Dermis blood vessel endothelial cell (primary cell): ENCODE measurements at places on chromosomes 4 and X. TPM values are rescaled to one million over a fixed set of nuclear protein-coding genes. Genes with fewer than 3 reads are reported as not detected.

DNA sequence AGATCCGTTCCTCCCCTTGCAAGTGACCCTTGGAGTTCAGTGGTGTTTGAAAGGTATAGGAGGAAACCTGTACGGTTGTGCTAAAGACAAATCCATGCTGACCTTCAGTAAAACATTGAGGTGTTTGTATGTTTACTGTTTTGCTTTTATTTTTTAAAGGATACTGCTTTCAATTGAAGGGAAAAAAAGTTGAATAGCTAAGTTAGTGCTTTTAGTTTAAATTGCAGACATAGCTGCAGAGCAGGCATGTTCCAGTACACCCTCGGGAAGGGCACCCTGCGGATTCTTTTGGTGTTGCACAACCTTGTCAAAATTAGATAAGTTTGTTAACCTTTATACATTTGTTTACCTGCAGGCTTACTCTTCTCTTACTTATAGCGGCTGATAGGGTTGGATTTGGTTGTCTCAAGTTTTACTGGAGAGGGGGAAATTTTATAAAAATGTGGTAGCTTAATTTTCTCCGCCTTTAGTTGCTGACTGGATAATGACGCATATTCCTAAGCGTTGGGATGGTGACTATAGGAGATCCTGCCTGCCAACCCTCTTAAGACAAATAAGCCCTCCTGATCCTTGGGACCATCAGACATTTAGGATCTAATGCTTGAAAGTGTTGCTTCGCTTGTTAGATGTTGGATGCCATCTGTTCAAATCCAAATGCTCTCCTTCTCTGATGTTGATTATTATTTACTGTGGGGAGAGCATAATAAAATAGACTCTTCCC, 2.0 kb downstream of the RAPGEF2 start:
- peak; percentile 65 for DNase-seq

DNA sequence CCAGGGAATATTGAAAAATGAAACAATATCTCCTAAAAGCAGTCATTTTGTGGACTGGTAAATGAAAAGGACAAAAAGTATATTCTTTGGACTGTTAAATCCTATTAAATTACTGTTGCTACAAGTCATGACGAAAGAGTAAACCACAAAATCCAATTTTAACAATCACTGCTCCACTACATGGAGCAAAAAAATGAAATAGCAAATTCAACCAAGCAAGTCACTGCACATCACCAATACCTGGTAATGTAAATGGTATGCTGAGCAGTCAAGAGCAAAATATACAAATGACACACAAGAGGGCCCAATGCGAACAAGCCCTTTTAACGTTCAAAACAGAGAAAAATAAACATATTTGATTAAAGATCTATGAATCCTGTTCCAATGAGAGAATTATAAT, 126.2 kb downstream of the KLHL13 start:
- no peak for DNase-seq

DNA sequence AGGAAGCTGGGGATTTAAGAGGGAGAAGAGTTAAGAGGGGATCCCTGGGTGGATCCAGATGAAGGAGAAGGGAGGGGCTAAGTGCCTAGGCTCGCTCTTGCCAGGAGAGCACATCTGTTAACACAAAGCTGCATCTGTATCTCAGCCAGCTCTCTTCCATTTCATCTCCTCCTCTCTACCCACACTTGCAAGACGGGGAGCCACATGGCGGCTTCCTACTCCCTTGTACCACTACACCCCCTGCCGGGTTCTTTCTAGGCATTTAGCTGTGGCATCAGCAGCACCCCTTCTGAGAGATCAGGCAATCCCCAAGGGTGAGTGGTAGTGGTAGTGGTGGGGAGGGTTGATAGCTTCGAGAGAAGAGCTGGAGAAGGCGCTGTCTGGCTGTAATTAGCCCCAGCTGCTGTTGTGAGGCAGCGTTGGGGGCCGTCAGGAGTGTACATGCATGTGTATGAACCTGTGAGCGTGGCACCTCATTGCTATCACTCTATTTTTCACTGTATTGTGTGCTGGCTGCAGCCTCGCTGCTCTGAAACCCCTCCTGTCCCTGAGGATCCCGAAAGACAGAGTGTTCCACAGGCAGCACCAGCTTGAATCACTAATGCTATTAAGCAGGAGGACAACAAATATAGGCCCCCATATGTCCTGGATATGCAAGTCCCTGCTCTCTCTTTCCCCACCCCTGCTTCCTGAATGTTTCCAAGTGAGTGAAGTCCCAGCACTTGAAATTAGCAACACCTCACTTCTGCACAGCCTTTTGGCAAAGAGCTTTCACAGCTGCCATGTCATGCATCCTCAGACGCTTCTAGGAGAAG, 73.7 kb downstream of the RTL9 start:
- DNase-seq = no peak

DNA sequence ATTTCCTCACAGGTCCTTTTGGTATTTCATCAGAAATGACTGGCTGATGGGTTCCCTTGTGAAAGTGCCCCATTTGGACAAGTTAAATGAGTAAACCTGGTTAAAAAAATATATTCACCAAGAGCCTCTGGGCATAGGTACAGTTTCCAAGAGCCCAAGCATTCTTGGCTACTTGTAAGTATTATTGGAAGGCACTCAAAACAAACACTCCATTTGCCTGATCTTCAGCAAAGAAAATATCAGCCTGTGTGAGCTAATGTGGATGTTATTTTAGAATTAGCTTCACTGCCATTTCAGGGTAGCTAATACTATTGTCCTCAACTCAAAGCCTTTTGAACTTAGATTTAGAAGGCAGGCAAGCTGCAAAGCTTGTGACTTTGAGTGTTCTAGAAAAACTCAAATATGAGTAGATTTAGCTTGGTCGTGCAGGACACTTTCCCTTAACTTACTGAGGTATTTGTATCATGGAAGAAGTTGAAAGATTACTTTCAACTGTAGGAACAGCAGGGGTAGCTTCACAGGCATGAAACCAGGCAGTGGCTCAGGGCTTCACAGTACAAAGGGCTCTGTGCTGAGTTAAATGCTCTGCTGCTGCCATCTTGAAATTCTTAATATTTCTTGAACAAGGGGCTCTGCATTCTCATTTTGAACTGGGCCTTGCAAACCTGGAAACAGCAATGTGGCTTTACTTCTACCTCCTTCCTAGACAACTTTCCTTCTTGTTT, 177.2 kb downstream of the AMELX start:
- peak; percentile 41 for DNase-seq

- no peak for DNase-seq
Measured at GRCh38 chrX:17453788-17454187, 78.8 kb downstream of the NHS start.

- no peak for DNase-seq
Measured at GRCh38 chrX:15050395-15050794, 177.2 kb downstream of the MOSPD2 start.

GRCh38 chrX:153769865-153770600, 6.0 kb downstream of the PLXNB3 start:
- no peak for DNase-seq

DNA sequence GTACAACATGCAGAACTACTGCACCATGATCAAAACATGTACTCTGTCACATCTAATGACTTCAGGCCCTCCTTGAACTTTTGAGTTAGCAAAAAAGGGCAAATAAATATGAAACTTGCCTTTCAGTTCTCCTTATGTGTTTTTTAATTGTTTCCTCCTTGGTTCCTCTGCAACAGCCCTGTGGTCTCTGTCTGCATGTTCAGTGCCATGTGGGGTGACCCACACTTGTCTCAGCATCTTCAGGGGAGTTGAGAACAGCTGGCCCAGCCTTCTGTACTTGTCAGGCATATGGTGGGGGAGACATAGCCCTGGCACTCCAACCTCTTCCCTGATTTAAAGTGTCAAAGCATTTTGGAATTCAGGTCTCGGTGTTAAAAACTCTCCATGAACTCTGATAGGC, 188.0 kb upstream of the PGRMC2 start:
- DNase-seq = no peak

- no peak for DNase-seq
Measured at GRCh38 chrX:133646719-133647116, 231.4 kb upstream of the GPC4 start.

DNA sequence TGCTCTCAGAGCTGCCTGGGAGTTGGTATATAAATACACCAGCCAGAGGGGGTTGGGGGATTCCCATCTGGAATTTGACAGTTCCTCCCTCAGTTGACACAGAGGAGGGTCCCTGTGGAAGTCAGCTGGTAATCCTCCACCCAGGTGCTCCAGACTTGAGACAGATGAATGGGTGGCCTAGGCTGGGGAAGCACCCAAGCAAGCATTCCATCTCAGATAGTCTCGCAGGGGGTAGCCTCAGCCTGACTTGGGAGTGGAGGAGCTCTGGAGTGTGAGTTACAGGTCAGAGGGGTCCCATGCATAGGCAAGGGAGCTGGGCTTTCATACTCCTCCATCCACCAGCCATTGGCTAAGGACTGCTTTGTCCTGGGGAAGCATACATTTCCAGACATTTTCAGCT, 229.3 kb upstream of the BCOR start:
- DNase-seq = no peak

DNA sequence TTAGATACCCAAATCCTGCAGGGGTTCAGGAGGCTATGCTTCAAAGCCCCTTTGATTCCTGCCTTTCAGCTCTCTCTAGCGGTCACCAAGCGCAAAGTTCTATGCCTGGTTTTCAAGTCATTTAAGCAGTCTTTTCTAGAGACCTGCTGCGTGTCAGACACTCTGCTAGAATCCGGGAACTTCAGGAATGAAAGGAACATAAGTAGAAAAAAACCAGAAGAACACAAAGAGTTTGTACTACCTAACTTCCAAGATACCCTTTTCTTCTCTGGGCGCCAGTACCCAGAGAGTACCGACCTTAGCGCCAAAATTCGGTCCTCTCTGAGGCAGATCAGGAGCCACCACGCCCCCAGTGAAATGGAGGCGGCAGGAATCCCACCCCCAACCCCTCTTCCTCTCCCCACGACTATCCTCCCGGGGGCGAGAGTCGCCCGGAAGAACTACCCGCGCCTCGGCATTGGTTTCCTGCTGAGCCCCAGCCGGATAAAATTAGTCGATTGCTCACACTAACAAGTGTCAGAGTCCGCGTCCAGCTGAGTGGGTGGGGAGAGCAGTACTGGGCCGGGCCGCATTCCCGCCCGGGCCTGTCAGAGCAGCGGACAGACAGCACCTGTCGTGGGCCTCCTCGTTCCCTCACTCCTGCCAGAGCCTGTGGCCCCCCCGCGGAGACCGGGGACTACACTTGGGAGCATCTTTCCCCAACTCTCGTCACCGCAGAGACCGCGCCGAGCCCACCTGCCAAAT, 78.8 kb downstream of the RLIM start:
- peak; percentile 61 for DNase-seq

DNA sequence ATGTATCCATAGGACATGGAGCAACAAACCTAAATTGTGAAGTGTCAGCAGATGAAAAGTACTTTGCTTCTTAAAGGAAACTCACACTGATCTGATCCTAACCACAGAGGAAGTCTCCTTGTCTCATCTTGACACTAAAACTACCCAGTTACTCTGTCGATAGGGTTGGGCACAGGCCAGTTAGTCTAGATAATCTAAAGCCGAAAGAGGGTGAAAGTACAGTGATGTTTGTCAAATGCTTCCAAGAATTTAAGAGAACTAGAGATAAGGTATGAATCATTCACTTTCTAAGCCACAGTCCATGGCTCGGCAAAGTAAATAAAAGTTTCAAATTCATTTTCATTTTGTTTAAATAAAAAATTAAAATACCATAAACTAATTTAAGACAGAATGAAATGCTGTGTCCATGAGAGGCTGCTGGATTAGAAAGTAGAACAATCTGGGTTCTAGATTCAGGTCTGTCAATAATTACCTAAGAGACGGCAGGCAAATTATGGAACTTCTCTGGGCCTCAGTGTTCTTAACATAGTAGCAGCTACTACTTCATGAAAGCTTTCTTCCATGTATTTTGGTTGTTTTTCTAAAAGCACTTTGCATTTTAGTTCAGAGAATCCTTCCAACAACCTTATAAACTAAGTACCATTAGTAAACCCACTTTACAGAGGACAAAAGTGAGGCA, 176.7 kb downstream of the LDB2 start:
- DNase-seq = peak; percentile 32

- no peak for DNase-seq
Measured at GRCh38 chr4:110503270-110504083, 27.5 kb downstream of the ENPEP start.

- DNase-seq = no peak
Measured at GRCh38 chr4:41839916-41840854, 91.7 kb upstream of the PHOX2B start.

DNA sequence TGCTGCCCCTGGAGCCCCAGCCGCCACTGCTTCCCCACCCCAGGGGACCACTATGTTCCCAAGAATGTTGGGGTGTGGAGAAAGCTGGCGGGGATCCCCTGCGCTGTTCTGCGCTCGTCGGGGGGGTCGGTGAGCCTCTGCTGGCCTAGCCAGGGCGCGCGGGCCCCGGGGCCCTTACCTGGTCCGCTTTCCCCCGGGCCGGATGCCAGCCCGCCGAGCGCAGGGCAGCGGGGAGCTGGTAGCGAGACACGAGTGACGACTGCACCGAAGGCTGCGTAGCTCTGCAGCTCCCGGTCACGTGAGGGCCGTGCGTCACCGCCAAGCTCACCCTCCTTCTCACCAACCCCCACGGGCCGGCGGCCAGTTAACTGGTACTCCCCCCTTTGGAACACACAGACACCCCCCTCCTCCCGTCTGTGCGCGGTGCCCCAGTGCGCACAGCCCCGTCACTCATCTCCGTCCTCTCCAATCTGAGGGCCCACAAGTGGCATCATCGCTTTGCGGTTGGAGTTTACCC, at the start of gene BEX1:
TSS of gene BEX1 (minus strand) at position 254 of the 517 bp plus-strand sequence. CDS start 897 bp downstream, outside the sequence.
- peak; percentile 1 for DNase-seq

- DNase-seq = no peak
Measured at GRCh38 chr4:135724421-135724820, 1522.8 kb upstream of the PABPC4L start.

GRCh38 chr4:138162259-138162658, 79.9 kb downstream of the SLC7A11 start:
- no peak for DNase-seq

GRCh38 chrX:71169586-71169985, 24.9 kb downstream of the NLGN3 start:
- DNase-seq = no peak

GRCh38 chr4:128660361-128661215, 148.9 kb upstream of the JADE1 start:
- DNase-seq = no peak

Gene CCSER1
- total RNA-seq = 1.9 and 5.4 TPM in 2 replicates

Gene SPOCK3
- not detected in 2 replicates for total RNA-seq

Gene DGKK
- not detected in 2 replicates for total RNA-seq

Gene POLR2B
- 108 and 192 TPM in 2 replicates for total RNA-seq

Gene IBSP
- not detected in 2 replicates for total RNA-seq

Gene MAGEA8
- not detected in 2 replicates for total RNA-seq

Gene CENPE
- 6.1 and 39.1 TPM in 2 replicates for total RNA-seq

Gene CTAG1A
- not detected in 2 replicates for total RNA-seq

Gene CXCL10
- total RNA-seq = 0.14 and 1.4 TPM in 2 replicates

Gene MAGEE2
- total RNA-seq = not detected in 2 replicates

Gene MAGIX
- total RNA-seq = 0.68 and 0.84 TPM in 2 replicates
